ENCODE measurements at places on chromosomes 13 and 19.

DNA sequence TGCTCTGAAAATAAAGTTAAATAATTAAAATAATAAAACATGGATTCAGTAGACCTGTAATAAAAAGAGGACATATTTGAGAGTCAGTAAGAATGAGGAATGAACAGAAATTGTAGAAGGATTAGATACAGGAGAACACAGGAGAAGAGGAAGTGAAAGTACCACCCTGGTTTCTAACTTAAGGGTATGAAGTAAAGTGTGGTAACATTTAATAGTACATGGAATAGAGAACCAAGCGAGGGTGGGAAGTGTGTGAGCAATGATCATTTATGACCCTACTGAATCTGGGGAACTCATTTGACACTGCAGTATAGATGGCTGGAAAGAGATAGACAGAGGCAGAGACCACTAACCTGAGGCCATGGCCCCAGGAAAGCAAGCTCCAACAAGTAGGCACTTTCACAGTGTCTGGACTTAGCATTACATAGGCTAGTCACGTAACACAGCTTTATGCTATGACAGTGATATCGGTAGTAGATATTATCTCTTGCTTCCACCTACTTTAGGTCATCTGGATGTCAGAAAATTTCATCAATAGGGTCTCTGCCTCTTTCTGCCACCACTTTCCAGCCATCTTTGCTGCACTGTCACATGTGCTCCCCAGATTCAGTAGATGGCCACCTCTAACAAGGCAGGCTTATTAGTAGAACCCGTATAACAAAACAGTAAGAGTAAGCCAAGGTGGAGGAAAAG, 633.9 kb upstream of the MIR17HG start:
- no peak for DNase-seq

DNA sequence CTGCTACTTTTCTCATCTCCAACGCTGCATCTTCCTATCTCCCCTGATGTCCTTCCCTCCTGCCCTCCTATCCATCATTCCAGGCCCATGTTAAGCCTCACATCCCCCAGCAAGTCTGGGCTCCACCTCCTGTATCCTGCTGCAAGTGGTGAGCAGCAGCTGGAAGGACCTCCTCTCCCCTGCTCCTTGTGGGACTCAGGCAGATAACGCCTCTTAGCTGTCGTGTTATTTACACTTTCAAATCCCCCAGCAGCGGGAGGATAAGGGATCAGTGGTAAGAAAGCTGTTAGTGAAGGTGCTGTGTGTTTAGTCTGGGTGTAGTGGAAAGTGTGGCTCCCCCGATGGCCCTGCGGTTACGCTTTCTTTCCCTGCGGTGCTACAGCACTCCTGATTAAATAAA, 211.9 kb downstream of the ZNF536 start:
- no peak for DNase-seq

GRCh38 chr13:82076496-82076895, 1735.6 kb upstream of the SPRY2 start:
- no peak for DNase-seq

DNA sequence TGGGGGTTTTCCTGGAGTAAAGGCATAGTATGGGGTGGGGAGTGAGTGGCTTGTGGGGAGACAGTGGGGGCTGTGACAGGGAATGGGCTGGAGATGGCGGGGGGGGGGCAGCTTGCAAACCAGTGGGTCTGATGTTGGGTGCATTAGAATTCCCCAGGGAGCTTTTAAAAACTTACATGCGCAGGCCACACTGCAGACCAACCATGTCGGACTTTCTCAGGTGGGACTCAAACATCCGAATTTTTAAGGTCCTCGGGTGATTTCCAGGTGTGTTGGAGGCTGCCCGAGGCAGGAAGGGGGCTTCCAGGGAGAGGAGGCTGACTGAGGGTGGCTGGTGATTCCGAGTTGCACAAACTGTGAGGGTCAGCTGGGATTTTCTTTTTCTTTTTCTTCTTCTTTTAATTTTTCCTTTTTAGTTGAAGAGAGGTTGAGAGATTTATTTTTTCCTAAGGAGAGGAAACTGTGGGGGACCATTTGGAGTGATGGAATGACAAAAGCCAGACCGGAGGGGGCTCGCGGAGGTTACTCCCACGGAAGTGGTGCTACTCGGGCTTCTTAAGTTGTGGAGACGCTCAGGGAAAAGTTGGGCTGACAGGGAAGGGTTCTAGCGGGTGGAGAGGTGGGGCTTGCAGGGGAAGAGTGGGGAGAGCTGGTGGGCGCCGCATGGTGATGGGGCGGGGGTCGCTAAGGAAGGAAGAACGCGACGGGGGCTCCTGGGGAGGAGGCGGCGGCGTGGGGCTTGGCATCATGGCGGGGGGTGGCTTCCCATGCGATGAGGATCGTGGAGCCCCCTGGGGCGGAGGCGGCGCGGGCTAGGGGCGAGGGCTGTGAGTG, 997 bp upstream of the CACNG8 start:
- DNase-seq: no peak

GRCh38 chr13:33106656-33107360, 90.6 kb downstream of the KL start:
- no peak for DNase-seq

GRCh38 chr19:41616792-41617621, 9.9 kb downstream of the CEACAM4 start:
- peak; percentile 39 for DNase-seq

GRCh38 chr13:33369073-33369472, 83.5 kb upstream of the STARD13 start:
- no peak for DNase-seq

DNA sequence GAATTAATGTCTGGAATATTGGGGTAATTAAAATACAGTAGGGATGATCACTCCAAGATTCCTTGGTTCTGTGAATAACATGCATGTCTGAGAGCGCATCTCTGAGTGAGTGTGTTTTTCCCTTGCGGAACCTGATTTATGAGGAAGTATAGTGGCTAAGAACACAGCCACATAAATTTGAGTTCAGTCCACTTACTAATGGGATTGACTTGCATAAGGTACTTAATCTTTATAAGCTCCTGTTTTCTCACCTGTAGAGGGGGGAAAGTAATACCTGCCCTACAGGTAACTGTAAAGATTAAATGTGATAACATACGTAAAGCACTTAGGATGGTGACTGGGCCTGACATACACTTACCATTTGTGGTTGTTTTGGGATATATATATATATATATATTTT, 60.8 kb downstream of the KLF5 start:
- no peak for DNase-seq

DNA sequence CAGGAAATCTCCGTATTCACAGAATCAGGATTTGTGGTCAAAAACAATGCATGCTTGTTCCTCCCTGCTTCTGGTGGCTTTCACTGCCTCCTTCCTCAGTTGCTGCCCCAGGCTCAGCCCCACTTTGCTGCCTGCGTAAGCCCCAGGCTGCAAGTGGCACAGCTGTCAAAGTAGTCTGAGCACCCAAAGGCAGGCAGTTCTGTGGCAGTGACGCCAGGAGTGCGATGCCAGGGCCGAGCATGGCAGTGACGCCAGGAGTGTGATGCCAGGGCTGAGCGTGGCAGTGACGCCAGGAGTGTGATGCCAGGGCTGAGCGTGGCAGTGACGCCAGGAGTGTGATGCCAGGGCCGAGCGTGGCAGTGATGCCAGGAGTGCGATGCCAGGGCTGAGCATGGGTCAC, 77.3 kb upstream of the GPR183 start:
- DNase-seq: no peak

DNA sequence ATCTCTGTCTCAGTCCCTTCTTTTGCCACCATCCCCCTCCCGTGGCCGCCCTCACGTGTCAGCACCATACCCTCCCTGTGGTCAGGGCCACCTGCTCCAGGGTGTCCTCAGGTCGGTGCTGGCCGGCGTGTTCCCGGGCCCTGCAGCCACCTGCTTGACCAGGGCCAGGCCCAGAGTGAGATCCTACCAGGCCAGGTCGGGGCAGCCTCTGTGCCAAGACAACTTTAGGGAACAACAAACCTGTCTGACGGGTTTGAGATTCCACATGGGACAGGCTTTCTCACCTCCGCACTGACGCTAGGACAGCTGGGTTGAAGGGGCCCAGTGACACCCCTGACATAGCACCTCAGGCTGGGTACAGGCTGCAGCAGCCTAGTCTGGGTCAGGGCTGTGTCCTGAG, 7.5 kb upstream of the SBNO2 start:
- no peak for DNase-seq

GRCh38 chr13:53473397-53473796, 444.8 kb downstream of the OLFM4 start:
- no peak for DNase-seq

- no peak for DNase-seq
Measured at GRCh38 chr13:44283600-44283999, 90.0 kb upstream of the SERP2 start.

GRCh38 chr13:78428646-78429045, 174.7 kb downstream of the POU4F1 start:
- DNase-seq: no peak

DNA sequence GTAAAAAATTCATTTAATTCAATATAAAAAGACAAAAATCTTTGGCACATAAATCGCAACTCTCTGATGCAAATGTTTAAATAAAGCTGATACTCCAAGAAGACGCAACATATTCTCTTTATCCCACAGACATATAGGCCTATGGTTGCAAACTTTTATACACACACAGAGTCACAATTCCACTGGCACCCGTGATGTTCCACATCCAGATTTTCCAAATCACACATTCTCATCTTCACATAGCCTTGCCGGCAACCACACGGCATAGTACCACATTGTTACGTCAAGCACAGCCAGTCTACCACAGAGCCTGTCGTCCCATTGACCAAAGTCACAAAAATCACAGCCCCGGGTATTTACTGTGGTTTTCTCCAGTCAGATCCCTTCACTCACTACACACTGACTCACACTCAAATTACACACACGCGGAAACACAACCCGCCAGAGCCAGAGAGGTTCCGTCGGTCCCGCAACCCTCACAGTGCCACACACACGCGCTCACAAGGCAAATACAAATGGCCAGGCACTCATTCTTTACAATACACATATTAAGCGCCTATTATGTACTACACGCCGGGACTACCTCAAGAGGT, 546 bp upstream of the ZNF546 start:
- no peak for DNase-seq

DNA sequence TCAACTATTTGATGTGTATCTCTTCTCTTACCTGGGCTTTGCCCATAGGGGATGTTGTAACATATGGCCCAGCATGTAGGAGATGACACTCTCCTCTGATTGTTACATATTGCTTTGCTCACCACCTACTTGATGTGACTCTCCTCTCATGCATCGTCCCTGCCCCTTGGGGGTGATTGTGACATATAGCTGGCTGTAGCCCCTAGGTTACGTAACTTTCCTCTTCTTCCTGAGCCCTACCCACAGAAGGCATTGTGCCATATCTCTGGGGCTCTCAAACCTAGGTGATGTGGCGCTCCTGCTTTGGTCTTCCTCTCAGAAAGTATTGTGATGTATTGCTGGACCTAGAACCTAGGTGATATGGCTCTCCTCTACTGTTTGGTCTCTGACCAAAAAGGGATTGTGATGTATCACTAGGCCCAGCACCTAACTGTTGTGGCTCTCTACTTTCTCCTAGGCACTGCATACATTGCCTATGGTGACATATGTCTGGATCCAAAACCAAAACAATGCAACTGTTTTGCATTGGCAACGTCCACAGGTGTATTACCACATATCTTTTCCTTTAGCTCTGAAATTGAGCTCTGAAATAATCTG, 71.9 kb upstream of the ZNF724 start:
- DNase-seq: no peak

DNA sequence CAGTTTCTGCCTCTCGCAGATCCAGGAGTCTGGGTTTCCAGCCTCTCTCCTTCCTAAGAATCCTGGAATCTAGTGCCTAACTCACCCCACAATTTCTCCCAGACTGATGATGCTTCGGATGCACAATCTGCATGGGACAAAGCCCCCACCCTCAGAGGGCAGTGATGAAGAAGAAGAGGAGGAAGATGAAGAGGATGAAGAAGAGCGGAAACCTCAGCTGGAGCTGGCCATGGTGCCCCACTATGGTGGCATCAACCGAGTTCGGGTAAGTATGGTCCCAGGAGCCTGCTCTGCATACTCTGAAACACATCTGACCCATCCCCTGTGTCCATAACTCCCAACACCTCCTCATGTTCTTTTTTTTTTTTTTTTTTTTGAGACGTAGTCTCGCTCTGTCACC, 796 bp downstream of the GRWD1 start:
- DNase-seq: no peak

DNA sequence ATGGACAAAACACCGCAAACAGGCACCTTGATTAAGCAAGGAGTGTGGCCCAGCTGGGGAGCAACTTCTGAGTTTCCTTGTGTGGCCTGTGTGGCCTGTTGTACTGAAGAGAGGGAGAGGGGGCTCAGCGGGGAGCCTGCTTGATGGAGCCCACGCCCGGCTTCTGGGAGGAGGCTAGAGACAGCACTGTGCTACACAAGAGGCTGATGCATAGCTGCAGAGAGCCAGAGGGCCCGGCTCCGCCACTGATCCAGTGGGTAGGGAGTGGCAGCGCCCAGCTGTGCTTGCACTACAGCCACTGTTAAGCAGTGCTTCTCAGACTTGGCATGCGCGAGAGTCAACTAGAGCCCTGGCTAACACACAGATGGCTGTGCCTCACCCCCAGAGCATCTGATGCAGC, 19.0 kb downstream of the LYL1 start:
- DNase-seq: no peak

- DNase-seq: no peak
Measured at GRCh38 chr13:38365661-38366060, 16.0 kb downstream of the UFM1 start.

DNA sequence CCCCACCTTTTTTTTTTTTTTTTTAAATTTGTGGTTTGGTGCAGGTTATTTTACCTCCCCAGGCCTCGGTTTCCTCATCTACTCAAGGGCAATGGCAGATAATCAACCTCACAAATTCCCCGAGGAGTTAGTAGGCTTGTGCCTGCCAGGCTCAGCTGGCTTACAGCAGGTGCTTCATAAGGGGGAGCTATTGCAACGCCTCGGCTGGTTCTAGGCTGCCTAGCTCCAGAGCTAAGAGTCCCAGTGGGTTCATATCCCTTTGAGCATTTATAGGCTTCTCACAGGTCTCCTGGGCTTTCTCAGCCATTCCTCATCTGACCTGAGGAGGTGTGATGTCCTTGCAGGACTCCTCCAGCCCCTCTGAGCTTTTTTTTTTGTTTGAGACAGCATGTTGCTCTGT, 10.6 kb downstream of the BCKDHA start:
- no peak for DNase-seq

- no peak for DNase-seq
Measured at GRCh38 chr13:39510316-39510695, 92.7 kb downstream of the LHFPL6 start.

GRCh38 chr19:23403581-23404324, 8.5 kb upstream of the ZNF91 start:
- no peak for DNase-seq

DNA sequence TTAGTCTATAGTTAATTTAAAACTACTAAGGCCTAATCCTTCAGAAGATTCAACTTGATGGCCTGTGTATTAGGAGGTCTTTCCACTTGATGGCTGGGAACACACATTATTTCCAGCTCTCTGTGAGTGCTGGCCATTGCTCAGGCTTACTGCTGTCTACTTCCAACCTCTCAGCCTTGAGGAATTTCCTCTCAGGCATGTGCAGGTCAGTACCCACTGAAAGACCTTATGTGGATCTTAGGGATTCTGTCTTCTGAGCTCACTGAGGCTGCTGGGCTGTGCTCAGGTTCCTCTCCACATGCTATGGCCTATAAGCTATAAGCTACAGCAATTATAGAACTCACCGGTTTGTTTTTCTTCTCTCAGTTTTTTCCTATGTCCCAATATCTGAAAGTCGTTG, 11.6 kb upstream of the UFM1 start:
- no peak for DNase-seq

Measured in activated effector memory CD4-positive, alpha-beta T cell treated with anti-CD3 and anti-CD28 coated beads, Interleukin-2, amount 50 U/mL, for 16 hours (primary cell).